Posterior vena cava (tissue), 2 donors: ENCODE measurements at places on chromosomes 1 and 21.

GRCh38 chr1:163897412-163898155, 575.8 kb downstream of the NUF2 start:
- DNase-seq = peak; percentile 88

GRCh38 chr21:38712664-38713063, 93.1 kb upstream of the ETS2 start:
- no peak for DNase-seq

- no peak for DNase-seq
These were observed 264.5 kb downstream of the MRPL39 start for GRCh38 chr21:25342816-25343215.

- DNase-seq = no peak
These were observed 16.2 kb upstream of the PPIE start for GRCh38 chr1:39722495-39722894.

DNA sequence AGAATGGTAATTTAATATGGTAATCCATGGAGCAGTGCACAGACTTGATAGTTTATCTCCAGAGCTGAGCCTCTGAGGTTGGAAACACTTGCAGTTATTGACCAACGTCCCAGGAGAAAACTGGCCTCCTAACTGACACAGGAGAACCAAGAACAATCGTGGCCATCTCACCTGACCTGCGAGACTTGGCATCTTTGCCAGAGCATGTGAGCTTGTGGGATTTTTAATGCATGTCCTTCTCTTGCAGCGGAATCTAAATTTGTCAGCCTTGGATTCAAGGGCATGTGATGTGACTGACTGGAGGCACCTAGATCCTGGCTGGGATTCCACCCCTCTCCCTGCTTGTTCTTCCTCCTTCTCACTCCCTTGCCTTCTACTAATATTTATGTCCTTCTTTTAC, 27.8 kb upstream of the SLC26A9 start:
- DNase-seq = no peak

DNA sequence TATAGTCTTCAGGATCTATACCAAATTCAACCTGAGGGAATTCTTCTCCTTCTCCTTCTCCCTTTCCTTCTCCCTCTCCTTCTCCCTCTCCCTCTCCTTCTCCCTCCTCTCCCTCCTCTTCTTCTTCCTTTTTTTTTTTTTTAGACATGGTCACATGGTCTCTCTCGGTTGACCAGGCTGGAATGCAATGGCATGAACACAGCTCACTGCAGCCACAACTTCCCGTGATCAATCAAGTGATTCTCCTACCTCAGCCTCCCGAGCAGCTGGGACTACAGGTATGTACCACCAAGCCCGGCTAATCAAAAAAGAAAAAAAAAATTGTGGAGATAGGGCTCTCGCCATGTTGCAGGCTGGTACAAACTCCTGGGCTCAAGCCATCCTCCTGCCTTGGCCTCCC, 51.5 kb downstream of the DNAI4 start:
- DNase-seq = no peak

DNA sequence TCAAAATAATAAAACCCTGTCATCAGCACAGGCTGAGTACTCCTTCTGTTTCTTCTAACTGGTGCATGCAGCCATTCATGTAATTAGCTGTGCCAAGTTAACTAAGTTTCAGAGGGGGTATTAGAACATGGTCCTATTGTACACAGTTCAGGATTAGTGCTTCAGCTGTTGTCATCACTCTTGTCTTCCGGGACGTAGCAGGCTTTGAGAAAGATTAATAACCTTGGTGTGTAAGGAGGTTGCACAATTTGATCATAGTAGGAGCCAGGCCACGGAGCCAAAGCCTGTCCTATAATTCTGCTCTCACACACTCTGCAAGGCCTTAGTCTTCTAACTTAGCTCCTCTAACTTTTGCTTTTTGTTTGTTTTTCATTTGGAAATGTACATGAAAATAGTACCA, 44.7 kb downstream of the PTGFRN start:
- no peak for DNase-seq

DNA sequence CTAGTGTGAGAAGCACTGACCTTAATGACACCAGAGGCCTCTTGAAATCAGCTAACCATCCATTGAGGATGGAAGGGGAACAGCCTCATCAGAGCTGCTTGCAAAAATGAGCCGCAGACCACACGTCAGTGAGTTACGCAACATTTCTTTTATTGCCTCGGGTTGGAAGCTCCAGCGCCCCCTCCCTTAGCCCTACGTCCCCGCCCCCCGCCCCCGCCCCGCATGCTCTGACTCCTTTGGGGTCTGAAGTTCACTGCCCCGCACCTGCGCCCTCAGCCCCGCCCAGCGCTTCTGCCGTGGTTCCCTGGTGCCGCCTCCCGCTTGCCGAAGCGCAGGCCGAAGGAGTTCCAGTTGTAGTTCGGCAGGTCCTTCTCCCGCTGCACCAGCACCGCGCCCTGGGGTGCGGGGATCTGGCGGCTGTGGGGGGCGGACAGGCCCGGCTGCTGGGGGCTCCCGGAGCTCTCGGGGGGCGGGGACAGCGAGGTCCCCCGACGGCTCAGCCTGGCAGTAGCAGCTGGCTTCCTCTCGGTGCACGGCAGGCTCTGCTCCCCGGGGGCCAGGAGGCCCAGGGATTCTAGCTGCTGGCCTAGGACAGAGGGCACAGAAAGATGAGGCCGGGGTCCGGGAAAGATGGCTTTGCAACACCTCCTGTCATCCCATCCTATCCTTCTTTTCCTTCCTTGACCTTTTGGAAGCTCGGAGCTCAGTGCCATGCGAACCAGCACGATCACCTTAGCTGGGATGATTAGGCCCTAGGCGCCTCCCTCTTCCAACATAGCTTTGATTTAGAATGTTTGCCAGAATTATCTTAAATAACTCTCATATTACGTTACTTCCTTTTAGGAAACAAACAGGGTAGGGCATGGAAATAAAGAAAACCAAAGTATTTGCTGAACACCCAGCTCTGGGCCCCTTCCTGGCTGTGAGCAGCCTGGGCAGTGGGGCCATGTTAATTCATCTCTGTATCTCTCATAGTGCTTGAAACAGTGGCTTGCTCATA, 5.8 kb downstream of the KISS1 start:
- no peak for DNase-seq

DNA sequence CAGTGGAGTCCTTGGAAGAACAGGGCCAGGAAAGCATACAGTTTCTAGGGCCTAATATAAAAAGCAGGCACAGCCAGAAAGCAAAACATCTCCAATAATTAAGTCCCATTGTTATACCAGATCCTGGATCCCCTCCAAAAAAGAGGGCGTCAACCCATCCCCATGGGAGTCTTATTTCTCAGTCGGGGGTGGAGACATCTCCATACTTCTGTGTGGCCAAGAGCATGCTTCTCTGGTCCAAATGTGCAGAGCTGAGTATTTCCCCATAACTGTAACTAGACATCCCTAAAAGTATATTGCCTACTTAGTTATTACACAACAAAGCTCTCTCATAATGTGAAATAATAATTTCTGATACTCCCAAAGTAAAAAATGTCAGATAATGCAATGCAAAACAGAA, 104.2 kb upstream of the SOX13 start:
- no peak for DNase-seq

DNA sequence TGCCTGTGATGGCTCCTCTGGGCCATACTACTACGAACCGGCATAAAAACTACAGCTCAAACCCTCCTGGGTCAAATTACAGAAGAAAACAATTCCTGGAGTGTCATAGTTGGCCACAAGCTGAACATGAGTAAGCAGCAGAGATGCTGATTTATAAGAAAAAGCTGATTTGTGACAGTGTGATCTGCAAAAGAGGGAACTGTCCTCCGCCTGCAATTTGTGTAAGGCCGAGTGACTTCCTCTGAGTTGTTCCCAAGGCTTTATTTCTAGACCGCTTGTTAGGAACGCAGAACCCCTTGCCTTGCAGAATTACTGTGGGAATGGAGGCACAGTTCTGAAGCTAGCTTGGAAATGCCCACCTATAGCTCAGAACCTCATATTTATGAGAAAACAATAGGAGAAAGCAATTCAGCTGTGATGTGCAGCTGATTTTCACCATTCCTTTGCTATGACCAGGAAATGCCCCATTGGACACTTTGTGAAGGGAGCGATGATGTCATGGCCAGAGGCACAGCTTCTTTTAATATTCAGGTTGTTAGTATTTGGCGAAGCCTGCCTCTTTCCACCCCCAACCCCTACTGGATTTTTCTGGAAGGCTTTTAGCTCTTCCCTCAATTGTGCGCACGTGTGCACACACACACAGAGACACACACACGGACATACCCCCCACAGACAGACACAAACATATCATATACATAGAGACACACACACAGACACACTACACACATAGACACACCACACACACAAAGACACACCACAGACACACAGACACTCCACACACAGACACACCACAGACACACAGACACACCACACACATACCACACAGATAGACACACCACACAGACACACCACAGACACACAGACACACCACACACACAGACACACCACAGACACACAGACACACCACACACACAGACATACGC, 47.6 kb downstream of the IER5 start:
- peak; percentile 44 for DNase-seq

DNA sequence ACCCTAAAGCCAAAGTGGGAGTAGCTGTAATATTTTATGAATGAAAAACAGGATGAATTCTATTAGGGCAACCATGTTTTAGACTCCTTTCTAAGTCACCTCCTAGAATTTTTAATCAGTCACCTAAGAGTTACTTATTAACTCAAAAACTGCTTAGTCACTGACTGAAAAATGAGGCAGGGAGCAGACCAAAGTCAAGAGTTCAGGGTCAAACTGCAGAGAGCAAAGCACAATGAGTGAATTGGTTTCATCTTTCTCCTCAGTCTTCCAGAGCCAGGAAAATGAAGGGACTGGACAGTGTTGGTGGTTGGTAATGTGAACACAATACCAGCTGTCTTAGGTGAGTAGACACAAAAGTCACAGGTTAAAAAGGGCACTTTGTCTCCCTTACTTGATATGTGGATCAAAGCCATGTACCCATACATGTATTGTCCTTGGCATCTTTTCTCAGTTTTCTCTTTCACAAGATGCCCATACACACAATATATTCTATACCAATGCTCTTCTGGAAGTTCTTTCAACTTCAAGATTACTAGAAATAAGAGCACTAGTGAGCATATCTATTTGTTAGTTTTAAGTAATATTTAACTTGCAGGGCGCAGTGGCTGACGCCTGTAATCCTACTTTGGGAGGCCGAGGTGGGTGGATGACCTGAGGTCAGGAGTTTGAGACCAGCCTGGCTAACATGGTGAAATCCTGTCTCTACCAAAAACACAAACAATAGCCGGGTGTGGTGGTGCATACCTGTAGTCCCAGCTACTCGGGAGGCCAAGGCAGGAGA, 42.2 kb downstream of the ATP1B1 start:
- DNase-seq = no peak

DNA sequence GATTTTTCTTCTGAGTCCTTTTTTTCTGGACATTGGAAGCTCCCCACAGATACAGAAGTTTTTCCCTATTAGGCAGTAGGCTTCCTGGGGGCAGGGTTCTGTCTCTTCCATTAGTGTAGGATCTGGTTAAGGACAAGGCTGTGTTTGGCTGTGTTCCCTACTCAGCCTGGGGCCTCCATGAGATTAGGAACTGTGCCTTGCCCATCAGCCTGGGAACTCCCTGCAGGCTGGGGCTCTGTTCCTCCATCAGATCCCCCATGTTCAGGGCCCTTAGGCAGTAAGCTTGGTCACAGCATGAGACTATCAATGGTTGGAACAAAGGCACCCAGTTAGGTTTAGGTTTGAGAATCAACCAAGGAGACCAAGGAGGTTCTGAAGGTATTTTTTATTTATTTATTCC, 22.7 kb downstream of the NAV1 start:
- DNase-seq = no peak

GRCh38 chr21:40130476-40130875, 263.2 kb downstream of the PCP4 start:
- DNase-seq = no peak
